ENCODE measurements at places on chromosomes 5 and 9. TPM values are rescaled to one million over a fixed set of nuclear protein-coding genes. Genes with fewer than 3 reads are reported as not detected.

Gene ENTREP1
- total RNA-seq = not detected

Gene GLIPR2
- total RNA-seq = 22.7 TPM

Gene TIMD4
- 10.6 TPM for total RNA-seq

Gene CKS2
- 145 TPM for total RNA-seq

Gene RMND5B
- total RNA-seq = 24.5 TPM

Gene PCDHB15
- not detected for total RNA-seq

Gene QRFP
- total RNA-seq = not detected

All from activated T-cell treated with anti-CD3 and anti-CD28 coated beads, Interleukin-2, amount 50 U/mL, for 72 hours (primary cell).